Endodermal cell (in vitro differentiated cells): ENCODE measurements at places on chromosomes 7 and 10. TPM values are rescaled to one million over a fixed set of nuclear protein-coding genes. Genes with fewer than 3 reads are reported as not detected.

DNA sequence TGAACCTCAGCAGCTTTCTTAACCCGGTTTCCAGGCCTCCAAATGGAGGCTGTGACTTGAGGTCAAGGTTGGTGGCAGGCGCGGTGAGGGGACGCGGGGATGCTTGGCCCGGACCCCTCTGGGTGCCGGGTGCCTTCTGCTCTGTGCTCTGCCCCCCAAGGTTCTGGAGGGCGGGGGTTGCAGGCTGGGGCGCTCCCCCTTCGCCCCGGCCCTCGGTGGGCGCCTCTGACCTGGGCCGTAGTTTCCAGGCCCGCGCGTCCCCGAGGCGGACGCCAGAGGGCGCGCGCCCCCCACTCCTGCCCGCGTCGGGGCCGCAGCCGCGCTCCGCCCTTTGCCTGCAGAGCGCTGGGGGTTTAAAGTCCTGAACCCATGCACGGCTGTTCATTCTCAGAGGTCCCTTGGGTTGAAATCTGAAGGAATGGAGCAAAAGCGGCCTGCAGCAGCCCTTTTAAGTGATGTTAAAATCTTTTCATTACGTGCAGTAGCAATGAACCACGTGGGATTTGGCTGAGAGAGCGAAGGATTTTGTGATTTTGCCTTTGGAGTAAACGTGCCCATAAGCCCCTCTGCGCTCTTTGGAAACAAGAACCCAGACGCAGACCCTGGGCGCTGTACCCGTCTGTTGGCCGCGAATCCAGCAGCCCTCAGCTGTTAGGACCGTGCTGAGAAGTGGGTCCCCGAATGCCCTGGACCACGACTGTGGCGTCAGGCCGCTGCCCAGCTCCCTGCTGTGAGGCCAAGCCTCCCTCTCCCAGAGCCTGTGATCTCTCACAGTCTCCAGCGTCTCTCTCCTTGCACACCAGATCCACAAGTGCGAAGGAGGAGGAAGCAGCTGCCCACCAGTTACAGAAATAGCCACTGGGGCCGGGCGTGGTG, 135.0 kb downstream of the ACTR3B start:
- no peak overlapping the region for H3K27ac ChIP-seq
- no peaks in the 10 kb centered on the region for H3K27me3 ChIP-seq
- DNase-seq = peak; percentile 84
- no peak overlapping the region for H3K4me3 ChIP-seq
- H3K36me3 ChIP-seq = no peaks in the 10 kb centered on the region

DNA sequence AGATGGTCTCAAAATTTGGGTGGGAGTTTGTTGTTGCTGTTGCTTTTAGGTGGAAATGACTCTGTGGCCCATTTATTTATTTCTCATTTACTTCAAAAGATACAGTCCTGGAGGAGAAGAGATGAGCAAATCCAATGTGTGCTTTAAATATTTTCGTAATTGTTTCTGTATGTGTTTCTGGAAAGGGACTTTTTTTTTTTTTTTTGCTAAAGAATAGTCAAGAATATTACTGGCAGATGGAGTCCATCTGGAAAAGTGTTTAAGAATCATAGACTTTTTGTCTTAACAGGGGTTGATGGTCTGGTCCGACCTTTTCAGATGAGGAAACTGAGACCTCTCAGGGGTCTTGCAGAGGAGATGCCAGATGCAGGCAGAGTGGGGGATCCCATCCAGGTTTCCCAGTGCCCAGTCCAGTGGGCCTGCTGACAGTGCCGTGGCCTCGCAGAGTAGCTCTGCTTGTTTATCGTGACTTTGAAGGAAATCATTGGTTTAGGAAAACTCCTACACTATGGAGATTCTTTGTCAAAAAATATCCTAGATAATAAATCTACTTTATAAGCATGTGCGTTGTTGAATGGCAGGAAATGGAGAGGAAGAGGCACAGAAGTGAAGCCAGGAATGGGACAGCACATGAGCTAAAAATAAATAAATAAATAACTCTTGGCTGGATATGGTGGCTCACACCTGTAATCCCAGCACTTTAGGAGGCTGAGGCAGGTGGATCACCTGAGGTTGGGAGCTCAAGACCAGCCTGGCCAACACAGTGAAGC, 164.3 kb upstream of the SVIL start:
- no peak for DNase-seq
- no peaks in the 10 kb centered on the region for H3K4me1 ChIP-seq
- no peak overlapping the region for H3K4me3 ChIP-seq
- no peaks in the 10 kb centered on the region for H3K36me3 ChIP-seq
- H3K27me3 ChIP-seq = no peaks in the 10 kb centered on the region

GRCh38 chr7:44853391-44853790, 5.5 kb upstream of the H2AZ2 start:
- no peaks in the 10 kb centered on the region for H3K36me3 ChIP-seq
- H3K4me1 ChIP-seq = no peaks in the 10 kb centered on the region
- no peak for DNase-seq
- H3K27me3 ChIP-seq = no peaks in the 10 kb centered on the region

The CLDN3 gene
- 44.1 to 83.7 TPM (median 47.0 TPM) in 3 replicates for total RNA-seq

DNA sequence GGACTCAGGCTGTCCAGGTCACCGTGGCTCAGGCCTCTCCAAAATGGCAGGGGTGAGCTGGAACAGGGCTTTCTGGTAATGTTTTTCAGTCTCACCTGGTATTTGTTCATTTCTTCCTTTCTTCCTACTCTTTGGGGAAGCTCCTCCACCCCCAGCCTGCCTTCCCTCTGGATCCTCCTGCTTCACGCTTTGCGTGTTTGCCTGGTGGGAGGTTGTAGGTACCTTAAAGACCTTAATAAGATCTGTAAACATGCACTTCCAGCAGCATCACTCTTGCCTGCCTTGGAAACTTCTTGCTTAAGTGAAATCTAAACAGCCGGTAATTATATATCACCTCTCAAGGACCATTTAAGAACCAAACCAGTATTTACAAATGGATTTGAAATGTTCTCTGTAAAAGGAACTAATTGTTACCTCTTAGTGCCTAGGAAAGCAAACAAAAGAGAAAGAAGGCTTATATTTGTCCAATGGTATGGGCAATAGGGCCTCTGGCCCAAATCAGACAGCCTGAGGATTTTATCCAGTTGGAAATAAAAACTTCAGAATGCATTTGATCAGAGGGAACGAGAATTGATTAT, 339.9 kb downstream of the CCSER2 start:
- no peak for DNase-seq
- H3K36me3 ChIP-seq = no peaks in the 10 kb centered on the region
- no peak overlapping the region for H3K27ac ChIP-seq
- no peaks in the 10 kb centered on the region for H3K27me3 ChIP-seq

DNA sequence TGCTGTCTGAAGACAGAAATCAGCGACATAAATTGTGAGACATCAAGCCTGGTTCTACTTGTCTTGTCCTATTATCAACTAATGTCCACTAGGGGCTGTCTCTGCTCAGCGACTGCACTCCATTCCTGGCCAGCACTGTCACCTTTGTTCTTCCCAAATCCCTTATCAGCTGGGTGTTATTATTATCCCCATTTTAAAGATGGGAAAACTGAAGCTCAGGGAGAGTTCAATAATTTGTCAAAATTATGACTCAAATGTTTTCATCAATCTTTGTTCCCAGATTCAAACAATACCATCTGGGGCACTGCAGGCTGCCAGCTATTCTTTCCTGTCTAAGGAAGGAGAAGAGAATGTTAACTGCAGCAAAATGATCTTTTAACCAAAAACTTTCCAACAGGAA, 431.6 kb upstream of the NFE2L3 start:
- no peaks in the 10 kb centered on the region for H3K27me3 ChIP-seq
- DNase-seq = no peak
- no peaks in the 10 kb centered on the region for H3K36me3 ChIP-seq
- no peak overlapping the region for H3K27ac ChIP-seq
- no peak overlapping the region for H3K4me3 ChIP-seq

The IFRD1 gene
- total RNA-seq = 50.7 to 57.1 TPM (median 54.3 TPM) in 3 replicates

- peaks cover 6% of the 10 kb centered on the region for H3K4me1 ChIP-seq
- H3K36me3 ChIP-seq = no peaks in the 10 kb centered on the region
- H3K4me3 ChIP-seq = peak overlapping the region; percentile 71
- peak; percentile 86 for DNase-seq
- peaks cover 99% of the 10 kb centered on the region for H3K27me3 ChIP-seq
Measured at GRCh38 chr7:129780974-129781927, 169.7 kb downstream of the NRF1 start.

GRCh38 chr7:132261327-132262159, 314.7 kb downstream of the PLXNA4 start:
- H3K36me3 ChIP-seq = no peaks in the 10 kb centered on the region
- H3K4me3 ChIP-seq = no peak overlapping the region
- no peaks in the 10 kb centered on the region for H3K4me1 ChIP-seq
- H3K27me3 ChIP-seq = no peaks in the 10 kb centered on the region
- peak overlapping the region; percentile 58 for H3K27ac ChIP-seq

DNA sequence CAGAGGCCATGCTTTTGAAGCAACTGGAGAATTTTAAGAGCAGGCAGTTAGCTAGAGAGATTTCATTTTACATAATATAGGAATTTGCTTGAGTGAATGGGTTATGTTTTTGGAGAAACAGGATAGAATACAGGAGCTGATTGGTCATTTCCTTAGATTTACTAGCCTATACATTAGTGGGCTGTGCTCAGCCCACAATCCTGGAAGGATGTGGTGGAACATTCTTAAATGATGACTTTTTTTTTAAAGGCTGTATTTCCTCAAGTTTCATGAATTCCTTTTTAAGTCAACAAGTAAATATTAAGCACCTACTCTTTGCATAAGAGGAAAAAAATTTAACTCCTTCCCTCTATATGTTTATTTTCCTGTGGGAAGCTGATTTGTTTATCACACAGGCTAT, 314.4 kb upstream of the BMPER start:
- no peaks in the 10 kb centered on the region for H3K4me1 ChIP-seq
- H3K4me3 ChIP-seq = no peak overlapping the region
- no peak overlapping the region for H3K27ac ChIP-seq

DNA sequence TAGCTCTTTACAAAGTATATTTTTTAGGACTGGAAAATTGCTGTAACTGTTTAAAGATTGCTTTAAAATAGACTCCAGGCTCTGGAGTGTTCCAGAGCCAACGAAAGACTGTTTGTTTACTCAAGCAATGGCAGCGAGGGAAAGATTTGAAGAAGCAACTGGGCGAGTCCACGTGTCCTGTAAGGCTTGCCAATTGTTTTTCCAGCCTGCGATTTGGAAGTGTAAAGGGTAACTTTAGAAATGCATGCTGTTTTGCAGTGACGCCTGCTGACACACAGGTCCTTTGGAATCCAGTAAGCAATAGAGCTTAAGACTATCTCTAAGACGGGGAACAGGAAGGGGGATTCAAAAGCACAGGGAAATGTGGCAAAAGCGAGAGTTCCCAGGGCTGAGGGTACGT, 55.8 kb downstream of the TACC2 start:
- no peak overlapping the region for H3K27ac ChIP-seq
- peaks cover 6% of the 10 kb centered on the region for H3K4me1 ChIP-seq
- H3K4me3 ChIP-seq = peak overlapping the region; percentile 2
- no peaks in the 10 kb centered on the region for H3K36me3 ChIP-seq

DNA sequence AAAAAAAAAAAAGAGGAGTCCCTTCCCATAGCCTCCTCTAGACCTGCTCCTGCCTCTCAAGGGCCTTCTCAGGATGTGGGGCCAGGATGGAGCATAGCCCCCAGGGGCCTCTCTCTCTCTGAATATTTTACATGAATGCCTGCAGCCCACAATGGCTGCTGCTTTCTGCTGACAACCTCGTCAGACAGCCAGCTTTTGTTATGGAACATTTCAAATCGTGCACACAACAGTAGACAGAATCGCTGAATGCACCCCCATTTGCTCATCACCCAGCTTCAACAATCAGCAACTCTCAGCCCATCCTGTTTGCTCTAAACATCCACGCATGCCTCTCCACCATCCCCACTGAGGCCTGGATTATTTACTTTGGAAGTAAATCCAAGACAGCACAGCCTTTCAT, 5.4 kb downstream of the PLAC9 start:
- H3K4me3 ChIP-seq = no peak overlapping the region
- no peak for DNase-seq
- peak overlapping the region; percentile 49 for H3K27ac ChIP-seq
- H3K27me3 ChIP-seq = peaks cover 9% of the 10 kb centered on the region

DNA sequence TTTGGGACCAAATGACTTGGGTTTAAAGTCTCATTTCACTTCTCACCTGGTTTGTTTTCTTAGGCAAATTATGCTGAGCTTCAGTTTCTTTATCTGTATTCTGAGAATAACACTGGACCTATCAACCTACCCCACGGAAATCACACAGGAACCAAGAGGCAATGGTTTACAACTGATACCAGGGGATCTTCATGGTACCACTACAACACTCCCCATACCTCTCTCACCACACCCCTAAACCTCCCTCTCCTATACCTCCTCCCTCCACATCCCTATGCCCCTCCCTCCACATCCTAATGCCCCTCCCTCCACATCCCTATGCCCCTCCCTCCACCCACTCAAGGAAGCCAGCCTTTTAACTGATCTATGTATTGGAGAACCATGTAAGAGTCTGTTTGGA, 9.9 kb downstream of the FAM204A start:
- peaks cover 32% of the 10 kb centered on the region for H3K27me3 ChIP-seq
- no peak overlapping the region for H3K27ac ChIP-seq
- H3K36me3 ChIP-seq = peaks cover 79% of the 10 kb centered on the region
- H3K4me1 ChIP-seq = no peaks in the 10 kb centered on the region
- no peak for DNase-seq

DNA sequence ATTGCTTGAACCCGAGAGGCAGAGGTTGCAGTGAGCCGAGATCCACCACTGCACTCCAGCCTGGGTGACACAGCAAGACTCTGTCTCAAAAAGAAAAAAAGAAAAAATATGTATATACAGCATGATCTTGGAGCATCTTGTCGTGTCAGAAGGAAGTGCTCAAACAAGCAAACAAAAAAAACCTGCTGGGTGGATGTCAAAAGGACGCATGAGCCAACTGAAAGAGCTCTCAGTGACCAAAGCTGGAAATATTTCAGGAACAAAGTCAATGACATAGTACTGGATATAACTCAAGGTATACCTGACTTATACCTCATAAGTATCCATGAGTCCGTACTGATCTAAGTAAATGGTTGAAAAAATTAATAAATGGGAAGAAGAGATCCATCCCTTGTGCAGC, 94.6 kb upstream of the ANLN start:
- H3K36me3 ChIP-seq = peaks cover 20% of the 10 kb centered on the region
- H3K27me3 ChIP-seq = no peaks in the 10 kb centered on the region
- no peak overlapping the region for H3K27ac ChIP-seq
- no peak overlapping the region for H3K4me3 ChIP-seq

GRCh38 chr10:99172950-99173349, 62.7 kb downstream of the HPSE2 start:
- H3K27me3 ChIP-seq = no peaks in the 10 kb centered on the region
- DNase-seq = no peak
- no peak overlapping the region for H3K27ac ChIP-seq
- no peak overlapping the region for H3K4me3 ChIP-seq
